Spinal cord (tissue), 10 donors: ENCODE measurements at places on chromosomes 6 and 20.

DNA sequence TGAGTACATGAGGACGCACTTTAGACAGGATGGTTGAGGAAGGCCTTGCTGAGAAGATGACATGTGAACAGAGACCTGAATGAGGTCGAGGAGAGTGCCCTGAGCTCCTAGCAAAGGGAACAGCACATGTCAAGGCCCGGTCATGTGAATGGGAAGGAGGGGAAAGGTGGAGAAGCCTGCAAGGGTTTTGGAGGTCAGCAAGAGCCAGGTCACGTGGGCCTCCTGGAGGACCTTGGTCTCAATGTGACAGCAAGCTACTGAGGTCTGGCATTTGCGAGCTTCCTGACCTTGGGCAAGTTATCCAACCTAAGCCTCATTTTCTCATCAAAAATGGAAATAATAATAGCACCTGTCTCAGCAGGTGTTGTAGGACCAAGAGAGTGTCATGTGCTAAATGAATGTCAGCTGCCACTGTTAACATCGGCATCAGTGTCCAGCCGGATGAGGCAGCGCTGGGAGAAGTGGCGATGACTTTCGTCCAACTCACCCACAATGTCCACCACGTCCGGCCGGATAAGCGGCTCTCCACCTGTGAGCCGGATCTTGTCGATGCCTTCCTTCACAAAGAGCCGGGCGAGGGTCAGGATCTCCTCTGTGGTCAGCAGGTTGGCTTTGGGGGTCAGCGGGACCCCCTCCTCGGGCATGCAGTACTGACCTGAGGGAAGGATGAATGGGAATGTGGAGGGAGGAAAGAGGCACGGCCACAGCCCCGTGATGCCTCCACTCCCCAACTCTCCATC is 8.9 kb downstream of the MOCS1 start:
- DNase-seq, result no peak

GRCh38 chr6:43070028-43070632 is 6.0 kb upstream of the PTK7 start:
- peak; percentile 76 for DNase-seq

DNA sequence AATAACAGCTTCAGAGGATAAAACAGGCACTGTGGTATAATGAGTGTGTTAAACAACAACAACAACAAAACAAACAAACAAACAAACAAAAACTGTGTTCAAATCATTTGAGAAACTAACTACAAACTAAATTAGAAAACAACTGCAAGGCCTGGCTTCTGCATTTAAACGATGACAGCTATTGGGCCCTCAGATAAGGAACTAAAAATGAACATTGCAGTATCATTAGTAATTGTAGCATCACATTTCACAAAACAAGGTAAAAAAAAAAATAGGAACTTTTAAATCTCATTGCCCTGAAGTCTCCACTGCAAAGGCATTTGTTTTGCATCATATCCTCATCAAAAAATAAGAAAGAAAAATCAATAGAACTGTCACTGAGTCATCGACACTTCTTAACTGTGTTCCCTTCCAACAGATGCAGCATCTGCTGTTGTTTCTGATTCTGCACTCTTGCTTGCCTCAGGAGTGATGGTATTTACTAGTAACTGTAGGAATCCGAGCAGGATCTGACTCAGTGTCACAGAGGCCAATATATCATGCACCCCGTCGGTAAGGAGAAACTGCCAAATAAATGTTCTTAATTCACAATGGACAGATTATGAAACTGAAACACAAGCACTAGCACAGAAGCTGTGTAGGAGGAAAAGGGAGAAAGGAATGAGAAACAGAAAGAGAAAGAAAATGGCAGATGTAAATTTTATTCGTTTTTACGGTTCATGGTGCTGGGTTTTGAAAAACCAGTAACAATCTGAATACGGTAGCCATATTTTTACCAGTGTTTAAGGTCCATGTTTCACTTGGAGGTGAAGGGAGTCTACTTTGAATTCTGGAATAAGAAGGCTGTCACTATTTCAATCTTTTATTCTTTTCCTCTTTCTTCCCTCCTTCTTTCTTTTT is 365.7 kb upstream of the EPHA7 start:
- peak; percentile 57 for DNase-seq

- DNase-seq, result no peak
Observed at GRCh38 chr20:40431611-40432010, 257.4 kb downstream of the MAFB start.

DNA sequence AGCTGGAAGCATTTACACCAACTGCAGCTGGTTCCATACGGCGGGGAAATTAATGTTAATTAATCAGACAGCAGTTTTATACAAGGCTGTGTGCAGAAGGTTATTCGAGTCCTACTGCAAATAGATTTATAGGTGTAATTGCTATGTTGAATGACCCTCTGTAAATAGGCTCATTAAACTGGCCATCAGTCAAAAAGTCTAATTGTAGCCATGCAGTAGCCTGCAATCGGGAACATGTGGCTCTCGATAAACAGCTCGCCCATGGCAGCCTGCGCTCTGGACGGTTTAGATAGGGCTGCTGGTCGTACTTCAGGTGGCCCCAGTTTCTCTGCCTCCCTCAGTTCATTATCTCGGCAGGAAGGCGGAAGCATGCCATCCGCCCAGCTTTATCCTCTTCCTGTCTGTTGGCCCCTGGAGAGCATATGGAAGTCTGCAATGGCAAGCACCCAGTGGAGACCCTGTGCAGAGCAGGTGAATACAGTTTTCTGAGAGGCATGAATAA is 143.2 kb downstream of the MBOAT1 start:
- no peak for DNase-seq

DNA sequence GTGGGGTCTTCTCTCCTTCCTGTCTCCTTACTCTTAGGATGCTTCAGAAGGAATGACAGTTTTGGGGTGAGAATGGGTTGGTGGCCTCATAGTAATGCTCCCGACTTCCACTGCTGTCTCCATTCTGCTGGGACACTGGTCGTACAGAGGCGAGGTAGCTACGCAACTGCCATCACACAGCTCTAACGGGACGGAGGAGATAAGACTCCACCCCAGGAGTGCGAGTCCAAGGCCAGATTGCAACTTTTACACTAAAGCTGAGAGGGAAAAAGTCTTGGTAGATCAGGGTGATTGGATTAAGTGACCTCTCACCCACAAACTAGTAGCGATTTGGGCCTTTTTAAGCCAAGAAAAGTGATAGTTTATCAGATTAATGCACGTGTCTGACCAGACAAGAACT is 1.8 kb upstream of the PRR18 start:
- DNase-seq, result no peak

GRCh38 chr20:22931653-22932608 is 103.2 kb upstream of the SSTR4 start:
- no peak for DNase-seq

DNA sequence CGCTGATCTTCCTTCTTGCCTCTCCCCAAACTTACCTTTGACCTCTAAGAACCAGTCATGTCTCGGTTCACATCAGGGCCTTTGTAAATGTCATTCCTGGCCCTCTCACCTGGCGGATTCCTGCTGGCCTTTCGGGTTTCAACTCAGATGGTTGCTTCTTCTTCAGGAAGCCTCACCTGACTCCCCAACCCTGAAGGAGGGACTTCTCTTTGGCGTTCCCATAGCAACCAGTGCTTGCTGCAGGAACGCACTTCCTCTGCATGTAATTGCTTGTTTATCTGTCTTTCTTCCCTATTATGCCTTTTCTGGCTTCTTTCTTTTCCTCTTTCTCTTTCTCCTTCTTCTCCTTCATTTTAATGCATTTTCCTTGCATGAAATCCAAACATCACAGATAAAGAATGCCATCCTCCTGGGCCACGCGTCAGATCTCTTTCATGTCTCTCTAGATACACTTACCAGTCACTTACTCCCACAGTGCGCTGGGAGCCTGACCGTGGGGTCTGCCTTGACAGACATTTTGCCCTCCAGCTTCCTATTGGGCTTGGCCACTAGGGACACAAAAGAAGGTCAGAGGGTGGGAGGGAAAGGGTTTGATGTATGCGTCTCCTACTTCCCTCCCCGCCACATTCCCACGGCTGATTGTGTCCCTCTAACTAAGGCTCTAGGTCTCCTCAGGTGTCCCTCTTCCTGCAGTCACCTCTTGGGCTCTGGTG is 295.7 kb upstream of the TSHZ2 start:
- peak; percentile 84 for DNase-seq

DNA sequence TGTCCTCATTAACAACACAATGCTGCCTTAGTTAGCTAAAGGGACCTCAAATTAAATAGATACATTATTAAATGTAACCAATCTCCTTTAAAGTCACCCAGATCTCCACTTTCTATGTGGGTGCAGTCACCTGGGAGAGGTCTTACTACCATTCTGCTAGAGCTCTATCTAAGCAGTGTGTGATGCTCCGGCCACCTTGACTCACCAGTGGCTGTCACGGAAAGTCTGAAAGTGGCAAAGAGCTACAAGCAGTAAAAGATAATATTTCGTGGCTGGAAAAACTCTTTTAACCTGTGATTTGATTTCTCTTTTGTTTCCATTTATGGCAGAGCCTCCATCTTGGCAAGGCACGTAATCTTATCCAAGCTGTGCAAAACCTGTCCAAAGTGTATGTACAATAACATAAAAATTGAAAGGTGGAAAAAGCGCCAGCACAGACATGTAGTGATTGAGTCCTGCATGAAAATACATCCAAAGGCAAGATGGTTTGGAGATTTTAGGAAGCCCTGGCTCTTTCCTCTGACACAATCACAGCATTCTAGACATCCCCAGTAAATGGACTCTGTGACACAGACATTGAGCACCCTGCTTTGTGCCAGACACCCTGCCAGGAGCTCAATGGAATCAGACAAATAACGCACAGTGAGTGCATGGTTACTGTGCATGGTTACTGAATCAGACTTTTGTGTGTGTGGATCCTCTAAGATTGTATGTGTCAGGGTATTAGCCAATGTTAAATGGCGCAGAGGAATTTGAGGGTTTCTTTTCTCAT is 116.6 kb downstream of the ADAT2 start:
- DNase-seq, result no peak

DNA sequence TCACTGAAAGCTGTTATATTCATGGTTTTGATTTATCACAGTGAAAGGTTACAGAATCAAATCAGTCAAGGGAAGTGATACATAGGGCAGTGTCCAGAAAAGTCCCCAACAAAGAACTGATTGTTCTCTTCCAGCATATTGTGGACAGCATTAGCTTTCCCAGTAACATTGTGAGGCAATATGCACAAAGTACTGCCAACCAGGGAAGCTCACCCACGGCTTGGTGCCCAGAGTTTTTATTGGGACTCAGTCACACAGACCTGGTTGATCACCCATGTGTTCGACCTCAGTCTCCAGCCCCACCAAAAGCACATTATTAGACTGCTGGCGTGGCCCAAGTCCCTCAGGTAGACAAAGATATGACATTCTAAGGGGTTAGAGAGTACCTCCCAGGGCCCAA is 76.0 kb downstream of the LCA5 start:
- DNase-seq, result peak; percentile 17

DNA sequence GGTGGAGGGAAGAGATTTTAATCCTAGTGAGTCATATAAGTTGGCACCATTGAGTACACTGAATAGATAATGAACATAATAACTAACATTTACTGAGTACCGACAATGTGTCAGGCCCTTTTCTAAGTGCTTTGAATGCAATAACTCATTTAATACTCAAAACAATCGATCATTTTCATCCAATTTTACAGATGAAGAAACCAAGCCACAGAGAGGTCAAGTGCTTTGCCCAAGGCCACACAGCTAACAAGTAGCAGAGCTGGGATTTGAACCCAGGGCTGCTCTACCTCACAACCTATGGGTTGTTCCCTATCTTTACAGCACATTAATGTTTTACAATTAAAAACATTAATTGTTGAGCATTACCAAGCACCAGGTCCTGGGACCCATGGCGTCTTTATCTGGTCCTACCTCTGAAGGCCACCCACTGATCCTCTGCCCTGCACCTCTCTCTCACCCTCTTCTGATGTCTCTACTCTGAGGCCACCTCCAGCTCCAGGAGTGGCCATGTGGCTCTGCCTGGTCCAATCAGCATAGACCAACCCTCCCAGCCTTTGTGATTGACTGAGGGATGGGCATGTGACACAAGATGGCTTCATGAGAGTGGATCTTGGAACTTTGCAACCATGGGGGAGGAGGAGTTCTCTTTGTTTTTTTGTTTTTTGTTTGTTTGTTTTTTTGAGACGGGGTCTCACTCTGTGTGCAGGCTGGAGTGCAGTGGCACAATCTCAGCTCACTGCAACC is 83.9 kb downstream of the KCNB1 start:
- DNase-seq, result no peak

GRCh38 chr6:19986691-19987438 is 149.7 kb downstream of the ID4 start:
- no peak for DNase-seq

DNA sequence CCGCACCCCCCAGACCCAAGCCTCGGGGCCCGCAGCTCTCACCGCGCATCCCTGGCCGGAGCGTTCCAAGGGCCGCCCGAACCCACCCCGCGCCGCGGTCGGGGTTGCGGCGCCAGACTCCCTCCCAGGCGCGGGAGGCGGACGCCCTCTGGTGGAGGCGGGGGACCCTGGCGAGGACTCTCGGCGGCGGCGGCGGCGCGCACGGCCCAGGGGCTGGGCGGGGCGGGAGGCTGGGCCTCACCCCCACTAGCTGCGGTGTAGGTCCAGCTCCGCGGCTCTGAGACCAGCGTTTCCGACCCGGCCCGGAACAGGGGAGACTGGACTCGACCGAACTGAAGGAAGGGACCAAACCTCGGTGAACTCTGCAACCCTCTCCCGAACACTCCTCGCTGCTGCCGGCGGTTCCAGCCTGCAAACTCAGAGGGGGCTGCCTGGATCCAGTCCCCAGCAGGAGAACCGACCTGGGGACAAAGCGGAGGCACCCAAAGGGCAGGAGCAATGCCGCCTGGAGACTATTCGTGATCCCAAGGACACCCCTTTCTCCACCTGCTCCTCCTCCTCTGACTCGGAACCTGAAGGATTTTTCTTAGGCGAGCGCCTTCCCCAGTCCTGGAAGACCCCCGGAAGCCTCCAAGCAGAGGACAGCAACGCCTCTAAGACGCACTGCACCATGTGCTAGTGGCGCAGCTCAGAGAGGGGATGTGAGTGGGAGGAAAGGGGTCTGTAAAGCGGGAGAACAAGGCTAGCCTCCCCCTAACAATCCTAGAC is 859 bp upstream of the TOMM6 start:
- DNase-seq, result peak; percentile 96

GRCh38 chr6:27471365-27472115 is 1.4 kb downstream of the ZNF184 start:
- DNase-seq, result no peak

DNA sequence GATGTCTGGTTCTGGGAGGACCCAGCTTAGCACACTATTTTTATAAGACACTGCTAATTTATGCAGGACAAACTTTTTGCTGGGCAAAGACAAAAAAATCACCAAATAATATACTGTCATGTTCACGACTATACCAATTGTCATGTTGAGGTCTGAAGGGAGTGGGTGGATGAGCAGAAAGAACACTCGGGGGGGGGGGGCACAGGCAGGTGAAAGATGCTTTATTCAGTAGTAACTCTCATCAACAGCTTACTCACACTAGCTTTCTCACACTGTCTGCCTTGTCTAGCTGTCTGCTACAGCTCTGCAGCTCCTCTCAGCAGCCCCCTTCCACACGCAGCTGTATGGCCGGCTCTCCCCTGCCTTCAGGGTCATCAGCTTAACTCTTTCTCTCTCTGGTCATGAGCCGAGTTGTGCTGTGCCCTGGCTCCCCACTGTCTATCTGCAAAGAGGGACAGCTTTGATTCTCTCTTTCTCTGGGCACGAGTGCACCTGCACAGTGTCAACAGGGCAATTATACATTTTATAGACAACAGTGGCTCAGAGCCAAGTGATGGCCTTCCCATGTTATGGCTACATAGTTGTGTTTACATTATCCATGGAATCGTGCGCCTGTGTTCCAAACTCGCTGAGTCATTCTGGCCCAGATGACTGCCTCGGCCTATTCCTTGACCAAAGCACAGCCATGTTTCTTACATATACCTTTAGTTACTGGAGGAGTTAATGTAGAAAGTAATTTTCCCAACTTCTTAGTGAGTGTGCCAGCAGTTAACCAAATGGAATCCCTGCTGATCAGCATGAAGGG is 187.7 kb upstream of the PRSS16 start:
- DNase-seq, result no peak
